ENCODE measurements at places on chromosomes 7 and 10.

- DNase-seq = no peak
Measured at GRCh38 chr7:78472519-78472918, 673.9 kb downstream of the PHTF2 start.

GRCh38 chr10:119521443-119522204, 20.9 kb downstream of the RGS10 start:
- no peak for DNase-seq

DNA sequence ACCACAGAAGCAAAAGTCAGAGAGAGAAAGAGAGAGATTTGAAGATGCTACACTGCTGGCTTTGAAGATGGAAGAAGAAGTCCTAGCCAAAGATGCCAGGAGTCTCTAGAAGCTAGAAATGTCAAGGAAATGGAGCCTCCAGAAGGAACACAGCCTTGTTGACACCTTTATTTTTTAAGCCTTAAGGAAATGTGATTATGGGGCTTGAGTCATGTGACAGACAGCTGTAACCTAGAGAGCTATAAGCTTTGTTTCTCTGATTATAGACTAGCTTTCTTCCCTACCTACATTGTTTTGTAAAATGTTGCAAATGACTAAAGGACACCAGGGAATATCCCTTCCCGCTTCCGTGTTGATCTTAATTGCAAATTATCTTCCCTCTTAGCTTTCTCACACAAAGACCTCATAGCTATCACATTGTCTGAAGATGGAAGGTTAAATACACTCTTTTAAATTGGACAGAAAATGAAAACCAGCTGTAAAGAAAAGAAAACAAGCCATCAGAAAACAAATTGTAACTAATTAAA, 199.9 kb downstream of the ARHGAP12 start:
- no peak for DNase-seq

DNA sequence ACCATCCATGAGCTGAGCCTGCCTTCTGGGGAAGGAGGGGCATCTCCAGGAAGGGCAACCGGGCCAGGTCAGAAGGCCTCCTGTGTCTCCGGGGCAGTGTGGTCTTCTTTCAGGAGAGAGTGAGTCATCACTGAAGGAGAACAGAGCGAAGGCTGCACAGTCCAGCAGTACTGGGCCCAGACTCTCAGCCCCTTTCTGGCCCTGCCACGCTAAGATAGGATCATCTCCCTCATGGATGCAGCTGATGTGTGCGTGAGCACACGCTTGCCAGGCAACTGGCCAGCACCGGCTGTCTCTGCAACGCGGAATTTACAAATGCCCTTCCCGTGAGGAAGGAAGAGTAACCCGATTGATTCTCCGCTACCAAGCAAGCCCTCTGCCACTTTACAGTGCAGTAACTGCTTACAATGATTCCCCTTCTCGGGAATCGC, 328.2 kb downstream of the TNS3 start:
- no peak for DNase-seq

DNA sequence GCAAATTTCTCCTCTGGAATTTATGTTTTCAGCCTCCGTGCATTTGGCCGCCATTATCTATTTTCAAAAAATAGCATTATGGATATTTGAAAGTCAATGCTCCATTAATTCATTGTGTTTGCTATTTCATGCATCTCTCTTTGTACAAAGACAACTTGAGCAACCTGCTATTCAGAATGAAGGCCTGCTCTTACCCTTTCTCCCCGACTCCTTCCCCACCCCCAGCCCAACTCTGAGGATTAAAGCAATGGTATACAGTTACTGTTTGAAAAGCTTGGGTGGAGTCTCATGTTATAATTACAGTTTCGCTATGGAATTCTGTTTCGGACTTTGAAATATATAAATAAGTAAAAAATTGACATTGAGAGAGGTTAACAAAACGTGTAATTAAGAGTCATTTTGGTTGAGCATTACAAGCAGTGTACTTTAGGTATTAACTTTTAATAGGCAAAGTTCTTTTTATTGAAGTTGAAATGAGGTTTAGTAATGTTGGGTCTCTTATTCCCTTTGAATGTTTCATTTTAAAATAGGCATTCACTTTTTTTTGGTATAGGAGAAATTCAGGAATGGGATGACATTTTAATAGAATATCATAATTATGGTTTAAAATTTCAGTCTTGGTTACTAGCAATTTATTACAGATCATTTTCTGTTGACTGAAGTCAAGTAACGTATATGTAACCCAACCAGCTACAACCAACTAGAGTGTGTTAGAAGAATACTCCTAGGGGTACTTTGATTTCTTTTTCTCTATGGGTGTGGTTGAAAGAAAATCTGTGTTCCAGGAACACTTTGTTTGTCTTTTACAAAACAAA, 93.1 kb downstream of the ARID5B start:
- DNase-seq = no peak

- no peak for DNase-seq
Measured at GRCh38 chr10:26938578-26938977, 77.8 kb upstream of the ABI1 start.

GRCh38 chr10:43077421-43078171, 727 bp downstream of the RET start:
- DNase-seq = no peak

GRCh38 chr10:107492389-107492788, 327.9 kb upstream of the SORCS1 start:
- no peak for DNase-seq

GRCh38 chr10:29598851-29599311, 35.9 kb downstream of the SVIL start:
- no peak for DNase-seq

Measured in T-helper 2 cell (primary cell).